ENCODE measurements at places on chromosomes 5 and 9.

DNA sequence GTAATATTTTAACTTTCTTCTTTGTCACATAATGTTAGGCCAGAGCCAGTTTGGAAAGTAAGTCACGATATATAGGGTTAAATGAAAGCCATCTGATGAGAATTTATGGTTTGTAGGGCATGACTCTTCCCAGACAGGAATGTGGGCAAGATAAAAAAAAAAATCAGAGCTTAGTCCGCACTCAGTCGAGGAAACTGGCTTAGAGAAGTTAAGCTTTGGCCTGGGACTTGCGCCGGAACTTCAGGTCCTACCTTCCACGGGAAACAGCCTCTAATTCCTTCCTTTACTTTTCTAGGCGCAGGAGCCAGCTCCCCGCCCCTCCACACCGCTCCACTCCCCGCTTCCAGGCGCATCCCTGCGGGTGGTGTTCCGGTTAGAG is 475 bp downstream of the DDX31 start:
- no peak for DNase-seq

GRCh38 chr5:97094579-97095317 is 47.7 kb downstream of the LIX1 start:
- no peak for DNase-seq

- no peak for DNase-seq
Measured at GRCh38 chr5:107661038-107661649, 9.6 kb downstream of the EFNA5 start.

DNA sequence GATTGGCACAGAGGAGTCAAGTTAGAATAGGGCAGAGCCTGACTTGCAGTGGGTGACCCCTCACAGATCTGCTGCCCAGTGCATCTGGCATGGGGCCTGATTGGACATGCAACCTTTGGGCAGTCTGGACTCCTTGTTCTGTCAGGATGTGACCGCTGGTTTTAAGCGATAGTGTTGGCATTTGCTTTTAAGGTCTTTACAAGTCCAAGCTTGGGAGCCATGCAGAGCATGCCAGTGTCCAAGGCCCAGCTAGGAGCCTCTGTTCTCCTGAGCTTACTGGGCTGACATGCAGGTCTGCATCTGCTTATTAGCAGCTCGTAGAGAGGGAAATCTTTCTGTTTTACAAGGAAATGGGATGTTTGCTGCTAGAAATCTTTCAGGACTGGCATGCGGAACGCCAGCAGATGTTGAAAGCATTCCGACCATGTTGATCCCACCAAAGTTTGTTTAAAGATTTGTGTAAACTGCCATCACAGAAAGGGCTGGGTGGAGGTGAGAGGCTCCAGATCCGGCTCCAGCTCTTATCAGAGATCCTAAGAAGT is 27.5 kb downstream of the GADD45G start:
- no peak for DNase-seq

GRCh38 chr9:78064075-78064474 is 32.5 kb upstream of the GNAQ start:
- no peak for DNase-seq

- DNase-seq, result no peak
Measured at GRCh38 chr5:143748516-143748915, 63.4 kb upstream of the HMHB1 start.

DNA sequence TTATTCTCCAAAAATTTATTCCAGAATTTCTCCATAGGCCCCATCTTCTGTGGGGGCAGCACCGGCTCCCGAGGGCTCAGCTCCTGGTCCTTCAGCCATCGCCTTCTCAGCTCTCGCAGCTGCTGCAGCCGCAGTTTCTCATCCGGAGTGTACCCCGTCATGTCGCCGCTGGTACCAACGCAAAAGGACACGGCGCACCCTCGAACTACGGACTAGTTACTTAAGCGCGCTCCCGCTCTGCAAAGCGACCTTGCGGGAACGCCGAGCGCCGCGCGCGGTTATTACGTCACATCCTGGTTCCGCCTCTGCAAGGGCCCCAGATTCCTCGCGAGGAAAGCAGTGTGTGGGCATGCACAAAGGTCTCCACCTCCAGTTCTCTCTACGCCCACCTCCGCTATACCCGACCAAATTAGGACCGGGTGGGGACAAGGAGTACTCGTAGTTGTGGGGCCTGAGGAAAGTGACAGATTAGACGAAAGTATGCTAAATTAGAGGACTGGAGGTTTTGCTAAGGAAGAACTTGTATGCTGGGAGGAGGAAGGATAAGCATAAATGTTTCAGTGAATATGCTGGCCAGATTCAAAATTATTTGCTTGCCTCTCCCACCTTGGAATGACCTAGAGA is at the start of gene NDUFB6:
TSS of gene NDUFB6 (minus strand) at position 260 of the 624 bp plus-strand sequence. CDS start at position 161, 99 bp downstream.
- peak; percentile 84 for DNase-seq

- DNase-seq, result no peak
Measured at GRCh38 chr5:150544611-150545219, 36.8 kb downstream of the NDST1 start.

- no peak for DNase-seq
Measured at GRCh38 chr9:13410566-13411031, 131.1 kb upstream of the MPDZ start.

GRCh38 chr5:170416526-170416925 is 27.4 kb upstream of the KCNMB1 start:
- DNase-seq, result no peak

- no peak for DNase-seq
Measured at GRCh38 chr9:87537625-87538024, 40.0 kb downstream of the DAPK1 start.

- DNase-seq, result no peak
Measured at GRCh38 chr9:135660407-135660806, 2.7 kb upstream of the LCN9 start.

DNA sequence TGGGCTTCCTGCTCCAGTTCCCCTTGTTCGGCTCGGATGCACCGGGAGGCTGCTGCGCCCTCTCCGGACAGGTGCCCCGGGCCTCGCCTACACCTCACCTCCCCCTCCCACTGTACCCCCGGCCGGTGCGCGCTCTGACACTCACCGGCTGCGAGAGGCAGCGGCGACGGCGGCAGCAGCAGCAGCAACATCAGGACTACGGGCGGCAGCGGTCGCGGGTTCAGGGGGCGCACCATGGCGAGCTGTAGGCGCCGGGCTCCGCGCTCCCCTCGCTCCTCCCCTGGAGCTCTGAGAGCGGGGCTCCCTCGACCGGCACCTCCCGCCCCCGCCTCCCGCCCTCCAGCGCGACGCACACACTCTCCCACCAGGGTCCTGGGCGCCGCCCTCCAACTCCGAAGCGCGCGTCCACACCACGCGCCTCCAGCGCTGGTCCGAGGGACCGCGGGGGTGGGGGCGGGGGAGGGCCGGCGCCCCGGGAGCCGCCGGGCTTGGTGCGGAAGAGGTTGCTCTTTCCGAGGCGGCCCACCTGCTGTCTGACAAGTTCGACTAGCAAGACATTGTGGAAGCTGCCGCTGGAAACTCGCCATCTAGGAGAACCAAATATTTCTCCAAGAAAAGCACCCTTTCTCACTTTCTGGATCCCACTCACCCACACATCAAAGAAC is at the start of gene GFRA3:
TSS of gene GFRA3 (minus strand) at position 433 of the 665 bp plus-strand sequence. CDS start at position 236, 197 bp downstream.
- no peak for DNase-seq

DNA sequence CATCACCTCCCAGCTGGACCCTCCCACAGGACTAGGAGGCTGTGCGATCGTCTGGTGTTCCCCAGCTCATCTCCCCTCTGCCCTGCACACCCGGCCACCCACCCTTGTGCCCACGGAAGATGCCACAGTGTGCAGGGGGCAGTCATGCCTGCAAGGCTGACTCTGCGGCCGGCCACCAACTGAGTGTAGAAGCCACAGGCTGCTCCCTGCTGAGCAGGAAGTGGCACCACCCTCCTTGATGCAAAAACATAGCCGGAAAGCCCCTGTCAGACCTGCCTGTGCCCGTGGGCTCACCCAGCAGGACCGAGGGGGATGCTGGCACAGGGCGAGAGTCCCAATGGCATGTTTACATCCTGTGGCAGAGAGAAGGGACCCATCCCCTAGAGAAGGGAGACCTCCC is 40.3 kb upstream of the SLC12A7 start:
- no peak for DNase-seq

GRCh38 chr5:58545912-58546311 is 37.0 kb upstream of the RAB3C start:
- DNase-seq, result no peak

DNA sequence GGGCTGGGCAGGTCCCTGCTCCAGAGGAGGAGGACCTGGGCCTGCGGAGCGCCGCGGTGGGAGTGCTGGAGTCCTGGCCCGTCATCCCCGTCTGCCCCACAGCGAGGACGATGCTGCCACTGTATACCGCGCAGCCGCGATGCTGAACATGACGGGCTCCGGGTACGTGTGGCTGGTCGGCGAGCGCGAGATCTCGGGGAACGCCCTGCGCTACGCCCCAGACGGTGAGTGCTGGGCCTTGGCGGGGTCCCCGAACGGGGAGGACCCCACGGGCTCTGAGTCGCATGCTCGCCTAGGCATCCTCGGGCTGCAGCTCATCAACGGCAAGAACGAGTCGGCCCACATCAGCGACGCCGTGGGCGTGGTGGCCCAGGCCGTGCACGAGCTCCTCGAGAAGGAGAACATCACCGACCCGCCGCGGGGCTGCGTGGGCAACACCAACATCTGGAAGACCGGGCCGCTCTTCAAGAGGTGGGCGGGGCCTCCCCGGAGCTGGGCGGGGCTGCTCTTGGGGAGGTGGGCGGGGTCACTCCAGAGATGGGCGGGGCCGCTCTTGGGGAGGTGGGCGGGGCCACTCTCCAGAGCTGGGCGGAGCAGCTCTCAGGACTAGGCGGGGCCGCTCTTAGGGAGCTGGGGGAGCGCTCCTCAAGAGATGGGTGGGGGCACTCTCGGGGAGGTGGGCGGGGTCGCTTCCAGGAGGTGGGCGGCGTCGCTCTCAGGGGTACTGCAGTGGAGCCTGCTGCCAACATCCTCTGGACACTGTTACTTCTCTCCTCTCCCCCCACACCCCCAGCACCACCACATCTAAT is 13.1 kb downstream of the LRRC26 start:
- DNase-seq, result peak; percentile 24

DNA sequence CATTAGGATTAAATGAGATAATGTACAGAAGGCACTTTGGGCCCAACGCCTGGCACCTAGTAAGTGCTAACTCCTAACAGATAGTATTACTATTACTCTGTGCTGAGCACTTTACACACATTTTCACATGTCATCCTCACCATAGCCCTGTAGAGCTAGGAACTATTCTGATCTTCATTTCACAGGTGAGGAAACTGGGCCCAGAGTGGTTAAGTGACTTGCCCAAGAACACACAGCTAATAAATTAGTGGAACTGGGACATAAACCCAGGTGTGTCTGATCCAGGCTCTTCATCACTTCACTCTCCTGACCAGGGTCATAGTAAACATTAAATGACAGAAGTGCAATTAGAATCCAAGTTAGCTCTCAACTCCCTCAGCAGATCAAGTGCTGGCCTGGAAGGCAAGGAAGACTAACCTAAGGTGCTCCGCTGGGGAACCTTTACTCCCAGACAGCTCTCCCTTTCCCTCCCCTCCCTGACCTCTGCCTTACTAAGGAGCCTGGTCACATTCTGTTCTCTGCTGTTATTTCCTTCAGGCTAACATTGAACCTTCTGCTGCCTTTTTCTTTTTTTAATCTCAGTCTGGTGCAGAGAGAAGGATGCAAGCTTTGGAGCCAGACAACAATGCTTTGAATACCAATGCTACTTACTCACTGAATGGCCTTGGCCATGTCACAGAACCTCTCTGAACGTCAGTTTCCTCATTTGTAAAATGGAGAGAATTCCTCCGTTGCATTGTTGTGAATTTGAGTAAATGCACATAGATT is 4.1 kb upstream of the ADRA1B start:
- no peak for DNase-seq

DNA sequence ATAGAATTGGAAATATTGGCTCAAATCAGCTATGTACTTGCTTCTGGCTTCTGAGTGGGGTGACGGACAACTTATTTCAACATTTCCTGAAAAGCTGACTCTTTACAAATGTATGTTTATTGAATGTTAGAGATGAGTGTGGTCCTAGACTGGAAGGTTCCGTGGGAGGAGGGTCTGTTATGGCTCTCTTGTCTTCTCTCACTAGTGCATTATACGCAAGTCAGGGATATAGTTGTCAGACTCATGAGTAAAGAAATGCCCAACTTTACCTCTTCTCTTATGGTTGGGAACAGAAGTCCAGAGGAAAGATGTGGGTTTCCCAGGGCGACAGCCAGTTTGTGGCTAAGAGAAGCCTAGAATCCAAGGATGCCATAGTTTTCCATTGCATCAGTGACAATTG is 839.3 kb upstream of the WWC1 start:
- DNase-seq, result no peak

DNA sequence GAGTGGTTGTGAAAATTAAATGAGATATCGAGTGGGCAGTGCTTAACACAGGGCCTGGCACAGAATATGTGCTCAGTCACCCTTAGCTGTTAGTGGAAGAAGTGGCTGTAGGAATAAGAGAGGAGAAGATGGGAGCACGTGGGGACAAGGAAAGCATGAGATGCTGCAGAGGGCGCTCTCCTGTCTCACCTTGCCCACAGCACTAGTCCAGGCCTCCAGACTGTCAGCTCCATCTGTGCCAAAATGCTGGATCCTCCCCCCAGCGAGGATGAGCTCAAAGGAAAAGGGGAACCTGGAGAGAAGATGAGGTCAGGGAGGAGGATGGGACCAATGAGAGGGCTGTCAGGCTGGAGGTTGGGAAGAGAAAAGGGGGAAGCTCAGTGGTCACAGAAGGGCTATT is 12.5 kb downstream of the ARAP3 start:
- no peak for DNase-seq

GRCh38 chr9:27428551-27428950 is 95.5 kb upstream of the IFNK start:
- DNase-seq, result no peak

DNA sequence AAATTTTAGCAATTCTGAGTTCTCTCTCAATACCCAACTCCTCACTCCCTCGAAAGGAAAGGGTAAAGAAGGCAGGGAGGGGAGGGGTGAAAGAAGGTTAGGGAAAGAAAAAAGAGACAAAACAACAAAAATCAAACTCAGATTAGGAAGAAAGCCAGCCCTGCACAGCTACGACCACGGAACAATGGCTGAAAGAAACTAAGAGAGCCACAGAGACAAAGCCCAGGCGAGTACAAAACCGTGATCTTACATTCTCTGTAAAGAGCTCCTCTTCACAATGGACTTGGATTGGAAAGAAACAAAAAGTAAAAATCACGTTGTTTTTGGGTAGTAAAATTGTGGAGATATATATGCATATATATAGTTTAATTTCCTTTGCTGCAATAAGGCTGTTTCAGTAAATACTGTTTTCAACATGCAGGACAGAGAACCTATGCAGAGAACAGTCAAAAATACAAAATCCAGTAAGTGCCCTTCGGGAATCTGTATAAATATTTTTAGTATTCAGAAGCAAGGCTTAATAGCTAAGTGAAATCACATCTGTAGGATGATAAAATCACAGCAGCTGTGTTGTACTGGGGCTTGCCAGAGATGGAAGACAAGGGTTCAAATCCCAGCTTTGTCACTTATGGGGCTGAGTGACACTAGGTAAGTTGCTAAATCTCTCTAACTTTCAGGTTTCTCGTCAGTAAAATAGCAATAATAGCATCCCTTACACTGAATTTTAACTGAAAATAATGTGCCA is 16.9 kb downstream of the PSMB7 start:
- DNase-seq, result no peak

DNA sequence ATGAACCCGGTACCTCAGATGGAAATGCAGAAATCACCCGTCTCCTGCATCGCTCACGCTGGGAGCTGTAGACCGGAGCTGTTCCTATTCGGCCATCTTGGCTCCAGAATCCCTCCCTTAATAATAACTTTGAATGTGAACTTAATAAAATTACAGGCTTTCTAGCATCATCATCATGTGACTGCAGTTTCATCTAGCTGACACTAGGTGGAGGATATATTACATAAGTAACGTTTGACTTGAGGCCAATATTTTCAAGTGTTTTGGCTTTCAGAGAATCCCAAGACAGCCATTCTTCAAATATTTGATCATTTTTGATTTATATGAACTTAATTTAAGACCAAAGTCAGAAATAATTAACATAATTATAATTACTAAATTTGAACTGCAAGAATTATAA is 474.9 kb upstream of the CDH10 start:
- DNase-seq, result no peak
